ENCODE measurements at places on chromosomes 16 and 17.

- no peak for DNase-seq
Measured at GRCh38 chr17:79840989-79841286, 1.7 kb upstream of the CBX4 start.

GRCh38 chr17:75130632-75131277, 787 bp downstream of the NT5C start:
- peak; percentile 24 for DNase-seq

- DNase-seq = no peak
Measured at GRCh38 chr17:58338454-58338840, 9.9 kb upstream of the TSPOAP1 start.

DNA sequence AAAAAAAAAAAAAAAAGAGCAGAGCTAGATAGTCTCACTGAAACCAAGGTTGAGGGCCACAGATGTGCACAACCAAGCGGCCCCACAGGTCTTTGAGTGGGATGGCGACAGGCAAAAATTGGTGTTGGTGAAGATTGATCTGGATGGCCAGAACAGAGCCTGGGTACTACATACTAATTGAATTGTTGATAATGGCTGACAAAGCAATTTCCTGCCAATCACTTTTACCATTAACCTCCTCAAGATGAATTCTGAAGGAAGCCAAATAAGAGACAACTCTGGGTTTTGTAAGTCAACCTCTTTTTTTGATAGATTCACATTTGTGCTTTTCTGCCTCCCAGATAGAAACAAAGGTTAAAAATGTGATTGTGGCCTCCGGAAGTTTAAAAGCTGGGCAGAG, 19.4 kb upstream of the HS3ST3B1 start:
- DNase-seq = no peak

DNA sequence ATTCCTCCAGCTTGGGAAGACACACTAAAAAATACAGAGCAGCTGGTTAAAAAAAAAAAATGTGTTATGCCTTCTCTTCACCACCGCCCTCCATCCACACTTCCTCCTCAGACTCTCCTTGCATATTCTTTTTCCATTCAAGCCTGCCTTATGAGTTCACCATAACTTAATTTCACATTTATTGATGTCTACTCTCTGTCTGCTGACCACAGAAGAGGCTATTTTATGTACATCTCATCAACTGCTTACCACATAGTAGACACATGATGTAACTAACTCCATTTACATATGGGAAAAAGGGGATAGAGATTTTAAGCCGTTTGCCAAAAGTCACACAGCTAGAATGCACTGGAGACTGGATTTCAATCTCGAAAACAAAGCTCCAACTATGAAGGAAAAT, 409.8 kb downstream of the CDH11 start:
- DNase-seq = no peak

DNA sequence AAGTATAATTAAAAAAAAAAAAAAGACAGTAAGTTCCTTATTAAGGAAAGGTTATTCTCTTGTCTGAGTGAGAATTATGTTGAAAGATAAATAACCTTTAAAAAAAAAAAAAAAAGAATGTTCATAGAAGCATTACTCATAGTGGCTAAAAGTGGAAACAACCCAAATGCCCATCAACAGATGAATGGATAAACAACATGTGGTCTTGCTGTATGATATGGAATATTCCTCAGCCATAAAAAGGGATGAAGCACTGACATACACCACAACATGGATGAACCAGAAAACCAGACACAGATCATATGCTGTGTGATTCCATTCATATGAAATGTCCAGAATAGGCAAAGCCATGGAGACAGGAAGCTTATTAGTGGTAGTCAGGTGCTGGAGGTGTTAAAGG, 9.2 kb upstream of the CCNF start:
- DNase-seq = no peak

DNA sequence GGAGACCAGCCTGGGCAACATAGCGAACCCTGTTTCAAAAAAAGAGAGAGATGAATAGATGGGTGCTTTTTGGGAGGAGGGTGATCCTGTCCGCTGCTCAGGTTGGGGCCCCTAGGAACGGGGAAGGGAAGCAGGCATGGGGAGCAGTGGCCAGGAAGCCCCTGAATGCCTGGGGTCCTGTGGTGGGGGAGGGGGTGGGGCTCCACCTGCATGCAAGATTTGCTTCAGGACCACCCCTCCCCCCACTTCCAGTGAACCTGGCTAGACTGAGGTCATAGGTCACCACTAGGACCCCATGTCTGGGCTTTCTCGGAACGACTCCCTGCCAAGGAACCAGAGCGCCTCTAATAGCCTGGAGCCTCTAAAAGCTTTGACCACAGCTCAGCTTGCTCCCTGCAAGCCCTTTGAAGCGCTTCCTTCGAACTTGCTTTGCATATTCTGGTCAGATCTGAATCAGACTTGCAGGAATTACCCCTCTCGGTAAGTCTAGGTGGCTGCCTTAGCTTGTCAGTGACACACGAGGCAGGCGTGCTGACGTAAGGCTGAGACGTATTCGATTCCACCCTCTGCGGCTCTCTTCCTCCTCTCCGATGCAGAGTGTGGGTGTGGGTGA, 3.7 kb downstream of the SOCS3 start:
- peak; percentile 25 for DNase-seq

All from heart right ventricle (tissue), 16 donors.